ENCODE measurements at places on chromosomes 2 and 18. TPM values are rescaled to one million over a fixed set of nuclear protein-coding genes. Genes with fewer than 3 reads are reported as not detected.

DOCK10 gene
- 25.5 TPM for total RNA-seq

CASP10 gene
- 3.4 TPM for total RNA-seq

SP140 gene
- total RNA-seq = 8.2 TPM

TMEM200C gene
- total RNA-seq = 5.1 TPM

NT5DC4 gene
- total RNA-seq = 1.2 TPM

RNF25 gene
- 9.9 TPM for total RNA-seq

MTLN gene
- total RNA-seq = 50.1 TPM

GKN1 gene
- not detected for total RNA-seq

STAT4 gene
- total RNA-seq = 3.9 TPM

GRCh38 chr18:489244-490023, 11.1 kb downstream of the COLEC12 start:
- no peak for DNase-seq

DNA sequence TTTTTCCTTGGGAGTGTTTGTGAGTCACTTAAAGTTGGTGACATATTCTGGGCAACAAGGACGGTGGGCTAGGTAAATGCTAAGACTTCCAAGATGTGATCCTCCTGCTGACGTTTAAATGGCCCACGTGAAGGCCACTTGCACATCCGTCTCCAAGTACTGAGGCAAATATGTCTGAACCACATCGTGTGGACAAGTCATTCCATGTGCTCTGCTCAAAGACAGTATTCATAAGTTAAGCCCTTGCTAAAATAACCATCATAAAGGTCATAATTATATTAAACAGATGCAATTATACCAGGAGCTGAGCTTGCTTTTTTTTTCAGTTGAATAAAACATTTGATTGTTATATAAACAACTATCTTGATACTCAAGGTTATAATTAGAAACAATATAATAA, 44.8 kb downstream of the SPP2 start:
- DNase-seq = no peak

- no peak for DNase-seq
Measured at GRCh38 chr18:57209713-57210106, 62.8 kb downstream of the BOD1L2 start.

DNA sequence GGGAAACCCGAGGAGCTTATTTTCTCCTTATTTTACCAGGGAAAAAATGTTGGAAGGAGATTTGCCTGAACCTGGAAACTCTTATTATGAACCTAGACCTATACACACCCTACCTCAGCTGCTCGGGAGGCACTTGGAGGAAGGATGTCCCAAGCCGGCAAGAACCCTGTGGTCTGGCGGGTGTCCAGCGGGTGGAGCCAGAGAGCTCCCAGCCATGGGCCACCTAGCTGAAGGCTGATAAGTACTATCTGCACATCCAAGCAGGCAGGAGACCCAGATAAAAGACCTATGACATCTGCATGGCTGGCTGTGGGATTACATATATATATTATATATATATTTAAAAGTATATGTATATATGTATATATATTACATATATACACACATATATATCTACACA, 1.1 kb upstream of the SLC14A1 start:
- peak; percentile 33 for DNase-seq

GRCh38 chr2:65345631-65346030, 86.8 kb downstream of the SPRED2 start:
- DNase-seq = no peak

- no peak for DNase-seq
Measured at GRCh38 chr2:150153646-150154307, 333.7 kb downstream of the RND3 start.

DNA sequence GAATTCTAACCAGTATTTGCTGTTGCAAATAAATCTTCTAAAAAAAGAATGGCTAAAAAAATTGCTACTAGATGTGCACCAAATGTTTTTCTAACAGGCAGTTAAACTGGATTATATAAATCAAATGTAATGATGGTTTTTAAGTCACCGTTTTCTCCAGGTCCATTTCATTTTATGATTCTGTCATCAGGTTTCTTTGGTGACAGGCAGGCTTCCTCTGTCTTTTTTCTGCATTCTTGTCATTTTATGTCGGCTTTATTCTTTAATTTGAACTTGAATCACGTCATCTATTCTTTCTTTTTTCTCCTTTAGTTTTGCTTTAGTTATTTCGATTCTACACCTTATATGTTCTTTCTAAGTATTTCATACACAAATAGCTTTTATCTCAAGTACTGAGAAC, 212.5 kb downstream of the SOCS6 start:
- no peak for DNase-seq

DNA sequence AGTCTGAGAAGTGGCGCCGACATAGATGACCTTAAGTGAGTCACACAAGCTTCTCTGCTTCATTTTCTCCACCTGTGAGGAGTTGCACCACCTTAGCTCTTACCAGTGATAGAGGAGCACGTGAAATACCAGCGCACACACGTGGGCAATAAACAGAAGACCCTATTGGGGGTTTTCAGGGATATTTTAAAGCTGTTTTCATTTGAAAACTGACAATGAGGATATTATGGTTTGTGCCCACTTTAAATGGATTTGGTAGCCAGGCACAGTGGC, 47.3 kb upstream of the FZD7 start:
- DNase-seq = no peak

DNA sequence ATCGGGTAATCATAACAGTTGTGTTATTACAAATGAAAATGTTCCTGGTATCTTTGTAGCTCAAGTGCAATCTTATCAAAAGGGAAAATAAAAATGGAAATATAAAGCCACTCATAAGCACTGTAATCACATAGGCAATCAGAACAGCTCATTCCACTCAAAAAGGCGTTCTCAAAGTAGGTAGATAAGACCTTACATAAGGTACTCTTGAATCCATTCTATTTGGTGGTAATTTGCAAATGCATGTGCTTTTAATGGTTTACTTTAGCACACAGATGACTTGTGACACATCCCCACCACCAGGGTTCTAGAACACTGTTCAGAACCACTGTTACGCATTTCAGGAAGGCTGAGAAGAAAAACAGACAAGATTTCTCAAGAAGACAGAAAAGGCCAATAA, 86.7 kb upstream of the NARS1 start:
- DNase-seq = no peak

- no peak for DNase-seq
Measured at GRCh38 chr2:42127425-42128424, 41.4 kb upstream of the EML4 start.

DNA sequence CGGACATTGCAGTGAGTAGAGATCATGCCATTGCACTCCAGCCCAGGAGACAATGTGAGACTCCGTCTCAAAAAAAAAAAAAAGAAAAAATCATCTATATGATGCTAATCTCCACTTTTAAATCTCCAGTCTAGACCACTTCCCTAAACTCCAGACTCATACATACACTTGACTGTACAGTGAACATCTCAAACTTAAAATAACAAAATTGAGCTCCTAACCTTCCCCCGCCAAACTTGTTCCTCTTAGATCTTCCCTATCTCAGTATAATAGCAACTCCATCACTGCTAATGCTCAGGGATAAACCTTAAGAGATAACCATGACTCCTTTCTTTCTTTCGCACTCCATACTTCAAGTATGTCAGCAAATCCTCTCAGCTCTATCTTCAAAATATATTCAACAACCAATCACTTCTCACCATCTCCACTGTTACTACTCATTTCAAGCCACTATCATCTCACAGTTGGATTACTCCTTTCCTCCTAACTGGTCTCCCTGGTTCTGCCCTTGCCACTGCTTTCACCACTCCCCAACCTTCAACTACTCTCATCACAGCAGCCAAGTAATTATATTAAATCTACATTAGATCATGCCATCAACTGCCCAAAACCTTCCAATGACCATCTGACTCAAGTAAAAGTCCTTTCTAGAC, 12.0 kb downstream of the MEMO1 start:
- DNase-seq = no peak

DNA sequence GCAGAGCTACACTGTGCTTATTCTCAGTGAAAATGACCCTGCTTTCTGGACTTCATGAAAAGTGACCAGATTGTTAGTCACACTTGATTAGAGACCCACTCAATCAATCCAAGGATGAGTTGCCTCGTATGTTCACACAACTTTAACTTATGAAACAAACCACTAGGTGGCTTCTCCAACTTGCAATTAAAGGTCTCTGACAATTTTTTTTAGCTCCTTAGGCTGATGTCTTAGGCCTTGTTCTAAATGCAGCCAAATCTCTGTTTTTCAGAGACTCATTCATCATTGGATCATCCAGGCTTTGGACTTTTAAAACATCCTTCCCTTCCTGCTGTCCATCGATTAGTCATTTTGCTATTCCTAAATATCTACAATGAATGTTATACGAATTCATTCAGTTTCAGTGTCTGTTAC, 63.4 kb downstream of the MREG start:
- DNase-seq = peak; percentile 58

DNA sequence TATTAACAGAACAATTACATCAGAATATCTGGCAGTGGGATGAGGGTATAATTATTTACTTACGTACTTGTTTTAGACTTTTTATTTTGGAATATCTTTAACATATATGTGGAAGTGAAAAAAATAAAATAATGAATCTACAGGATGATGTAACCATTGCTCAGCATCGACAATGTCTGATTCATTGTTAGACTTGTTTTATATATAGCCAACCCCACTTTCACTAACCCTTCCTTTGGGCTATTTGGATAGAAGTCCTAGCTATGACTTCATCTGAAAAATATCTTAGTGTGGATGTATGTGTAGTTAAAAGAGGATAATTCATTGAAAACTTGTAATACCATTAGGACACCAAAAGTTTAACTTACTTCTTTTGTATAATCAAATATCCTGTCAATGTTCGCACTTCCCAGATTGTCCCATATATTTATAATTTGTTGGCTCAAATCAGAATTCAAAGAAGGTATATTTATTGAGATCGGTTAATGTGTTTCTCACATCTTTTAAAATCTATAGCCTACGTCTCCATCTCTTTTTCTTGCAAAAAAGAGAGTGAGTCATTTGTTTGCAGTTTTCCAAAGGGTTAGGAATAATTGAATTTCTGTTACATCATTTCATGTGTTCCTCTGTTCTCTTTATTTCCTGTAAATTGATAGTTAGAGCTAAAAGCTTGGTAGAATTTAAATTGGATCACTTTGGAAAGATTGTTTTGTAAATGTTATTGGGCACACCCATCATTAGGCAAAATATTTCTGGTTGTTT, 506.1 kb upstream of the FAM98A start:
- no peak for DNase-seq

DNA sequence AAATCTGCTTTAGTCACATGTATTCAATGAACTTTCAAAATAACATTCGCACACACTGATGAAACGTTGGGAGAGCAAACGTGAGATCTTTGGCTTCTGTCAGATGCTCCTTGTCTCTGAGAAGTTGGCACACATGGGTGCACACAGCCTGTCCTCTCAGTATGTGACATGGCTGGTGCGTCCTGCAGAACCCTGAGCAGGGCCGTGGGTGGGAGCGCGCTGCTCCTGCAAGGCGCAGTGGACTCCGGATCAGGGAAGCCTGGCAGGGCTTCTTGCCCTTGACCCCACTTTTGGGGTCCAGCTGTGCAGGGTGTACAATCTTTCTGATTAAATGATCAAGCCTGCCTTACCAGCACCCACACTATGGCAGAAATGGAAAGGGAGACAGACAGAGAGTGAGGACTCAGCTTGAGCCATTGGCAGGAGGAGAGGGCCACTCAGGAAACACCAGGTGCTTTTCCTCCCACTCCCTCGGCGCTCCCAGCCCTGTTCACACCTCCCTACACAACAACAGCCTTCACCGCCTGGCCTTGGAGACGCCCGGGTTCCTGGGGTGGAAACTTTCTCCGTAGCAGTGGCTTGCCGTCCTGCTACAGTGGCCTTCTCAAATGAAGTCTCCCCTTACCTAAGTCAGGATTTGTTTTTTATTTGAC, 108.4 kb upstream of the SNTG2 start:
- no peak for DNase-seq

DNA sequence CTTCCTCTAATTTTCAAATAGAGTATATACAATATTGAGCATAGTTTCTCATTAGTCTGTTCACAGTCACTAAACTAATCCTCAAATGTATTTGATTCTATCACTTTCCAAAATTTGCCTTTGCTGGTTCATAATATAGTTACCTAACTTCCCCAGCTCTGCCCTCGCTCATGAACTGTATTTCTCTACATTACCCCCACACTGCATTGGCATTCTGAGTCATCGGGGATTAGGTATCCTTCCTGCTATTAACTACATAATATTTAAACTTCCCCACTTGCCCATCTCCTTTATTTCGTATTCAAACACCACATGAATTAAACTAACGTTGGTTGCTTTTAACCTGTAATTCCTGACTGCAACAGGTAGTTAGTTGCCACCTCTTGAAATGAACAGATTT, 14.8 kb upstream of the CLASP1 start:
- DNase-seq = no peak

GRCh38 chr2:110126906-110127305, 11.3 kb upstream of the MALL start:
- no peak for DNase-seq
